Psoas muscle (tissue), 8 donors: ENCODE measurements at places on chromosomes 12 and 14. TPM values are rescaled to one million over a fixed set of nuclear protein-coding genes. Genes with fewer than 3 reads are reported as not detected.
A peak's percentile ranks its signal among the peaks of the same experiment; 100 is the strongest.

The TAS2R19 gene
- total RNA-seq: 0.34 TPM

DNA sequence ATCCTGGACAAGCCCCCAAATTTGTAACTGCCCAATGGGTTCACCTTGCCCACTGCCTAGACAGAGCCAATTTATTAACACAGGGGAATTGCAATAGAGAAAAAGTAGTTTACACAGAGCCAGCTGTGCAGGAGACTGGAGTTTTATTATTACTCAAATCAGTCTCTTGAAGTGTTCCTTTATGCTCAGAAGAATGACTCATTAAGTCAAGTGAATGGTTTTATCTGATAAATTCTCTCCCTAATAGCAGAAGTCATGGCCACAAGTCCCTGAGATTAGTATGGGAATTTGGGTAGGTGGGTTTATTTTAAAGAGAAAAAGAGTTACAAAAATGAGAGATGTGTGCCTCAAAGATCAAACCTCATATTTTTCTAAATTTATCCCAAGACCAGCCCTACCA lies 122.8 kb upstream of the NUDT4 start:
- no peaks in the 10 kb centered on the region for H3K4me1 ChIP-seq
- no peak overlapping the region for H3K4me3 ChIP-seq
- no peaks in the 10 kb centered on the region for H3K27me3 ChIP-seq
- DNase-seq: no peak
- H3K27ac ChIP-seq: no peak overlapping the region

DNA sequence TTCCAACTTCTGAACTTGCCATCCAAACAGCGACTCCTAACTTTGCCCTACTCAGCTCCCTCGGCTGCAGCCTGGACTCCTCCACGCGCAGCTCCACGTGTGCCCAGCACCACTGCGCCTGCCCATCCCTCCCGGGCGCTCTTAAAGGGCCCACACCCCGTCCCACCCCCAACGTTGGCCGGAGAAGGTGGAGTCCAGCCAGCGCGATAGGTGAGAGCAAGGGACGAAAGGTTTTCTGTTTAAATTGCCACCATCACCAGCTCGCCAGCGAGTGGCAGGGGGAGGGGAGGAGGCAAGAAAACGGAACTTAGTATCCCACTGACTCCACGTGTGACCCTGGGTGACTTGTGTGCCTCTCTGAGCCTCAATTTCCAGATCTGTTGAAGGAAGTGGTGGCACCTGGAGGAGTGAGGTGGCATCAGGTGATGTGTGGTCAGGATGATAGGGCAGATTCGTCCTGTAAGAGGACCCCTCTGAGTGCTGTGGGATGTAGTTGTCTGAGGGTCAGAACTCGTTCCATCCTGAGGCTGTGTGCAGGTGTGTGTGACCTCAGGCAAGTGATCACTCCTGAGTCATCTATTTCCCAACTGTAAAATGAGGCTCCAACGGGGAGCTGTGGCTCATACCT lies 59.7 kb downstream of the TRPV4 start:
- H3K4me1 ChIP-seq: peaks cover 10% of the 10 kb centered on the region
- no peak for DNase-seq
- peak overlapping the region; percentile 39 for H3K4me3 ChIP-seq
- H3K36me3 ChIP-seq: no peaks in the 10 kb centered on the region
- H3K27ac ChIP-seq: peak overlapping the region; percentile 39

- peak; percentile 44 for DNase-seq
- H3K4me1 ChIP-seq: peaks cover 5% of the 10 kb centered on the region
- H3K36me3 ChIP-seq: no peaks in the 10 kb centered on the region
- H3K27me3 ChIP-seq: peaks cover 17% of the 10 kb centered on the region
- peak overlapping the region; percentile 95 for H3K27ac ChIP-seq
Measured at GRCh38 chr12:53980802-53981496, 4.0 kb upstream of the HOXC10 start.

GRCh38 chr12:117854339-117855012 lies 114.3 kb downstream of the KSR2 start:
- H3K27me3 ChIP-seq: peaks cover 12% of the 10 kb centered on the region
- H3K27ac ChIP-seq: no peak overlapping the region
- no peaks in the 10 kb centered on the region for H3K4me1 ChIP-seq
- no peaks in the 10 kb centered on the region for H3K36me3 ChIP-seq
- no peak for DNase-seq
